ENCODE measurements at places on chromosomes 7 and 10.

DNA sequence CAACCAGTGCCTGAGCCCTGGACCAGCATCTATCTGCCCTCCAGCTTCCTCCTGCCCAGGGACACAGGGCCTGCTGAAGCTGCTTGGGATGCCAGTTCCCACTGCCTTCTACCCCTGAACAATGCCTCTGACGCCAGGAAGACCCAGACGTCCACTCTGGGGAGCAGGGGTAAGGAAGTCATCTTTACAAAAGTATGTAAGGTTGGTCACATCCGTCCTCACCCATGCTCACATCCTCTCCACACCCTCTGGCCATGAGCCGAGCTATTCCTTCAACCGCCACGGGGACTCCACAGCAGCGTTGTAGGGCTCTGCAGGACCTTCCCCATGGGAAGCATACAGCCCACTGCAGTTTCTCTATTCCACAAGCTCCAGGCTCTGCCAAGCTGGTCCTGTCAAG lies 58.5 kb downstream of the CLRN3 start:
- DNase-seq, result no peak

DNA sequence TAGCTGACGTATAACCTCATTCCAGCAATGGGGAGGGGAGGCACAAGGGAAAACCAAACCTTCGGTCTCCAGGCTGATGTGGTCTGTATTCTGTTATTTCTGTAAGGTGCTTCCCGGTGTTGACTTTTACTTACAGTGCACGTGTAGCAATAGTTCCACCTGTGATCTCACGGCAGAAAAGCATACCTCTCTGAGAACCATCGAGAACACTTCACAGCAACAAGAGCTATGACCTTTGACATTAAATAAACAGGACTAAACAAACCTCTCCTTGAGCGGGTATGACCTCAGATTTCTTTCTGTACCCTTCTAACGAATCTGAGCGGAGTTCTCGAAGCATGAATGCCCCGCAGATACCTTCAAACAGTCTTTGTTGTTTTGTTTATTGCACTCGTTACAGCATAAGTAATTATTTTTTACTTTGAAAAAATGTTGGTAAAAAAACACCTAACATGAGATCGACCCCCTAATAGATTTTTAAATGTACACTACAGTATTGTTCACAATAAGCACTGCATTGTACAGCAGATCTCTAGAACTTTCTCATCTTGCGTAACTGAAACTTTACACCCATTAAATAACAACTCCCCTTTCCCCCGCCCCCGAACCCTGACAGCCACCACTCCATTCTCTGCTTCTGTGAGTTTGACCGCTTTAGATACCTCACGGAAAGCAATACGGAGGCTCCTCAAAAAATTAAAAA lies 282.3 kb downstream of the GATA3 start:
- no peak for DNase-seq

DNA sequence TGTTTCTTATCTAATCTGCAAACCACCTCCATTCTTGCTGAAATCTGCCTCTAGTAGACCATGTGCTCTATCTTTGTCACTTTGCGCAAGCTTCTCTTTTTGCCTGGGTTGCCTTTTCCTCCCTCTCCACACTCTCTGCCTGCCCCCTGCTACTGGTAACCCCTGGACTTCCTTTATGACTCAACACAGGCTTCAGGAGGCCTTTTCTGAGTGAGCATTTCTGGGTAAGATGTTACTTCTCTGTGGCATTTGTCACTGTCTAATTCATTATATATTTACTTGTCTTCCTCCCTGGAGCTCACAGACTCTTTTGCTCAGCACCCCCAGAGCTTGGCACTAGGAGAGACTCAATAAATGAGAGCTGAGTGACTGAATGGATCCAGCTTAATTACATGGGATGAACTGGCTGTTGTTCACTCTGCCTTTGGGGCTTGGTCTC lies 8.4 kb downstream of the GOLGA7B start:
- no peak for DNase-seq

DNA sequence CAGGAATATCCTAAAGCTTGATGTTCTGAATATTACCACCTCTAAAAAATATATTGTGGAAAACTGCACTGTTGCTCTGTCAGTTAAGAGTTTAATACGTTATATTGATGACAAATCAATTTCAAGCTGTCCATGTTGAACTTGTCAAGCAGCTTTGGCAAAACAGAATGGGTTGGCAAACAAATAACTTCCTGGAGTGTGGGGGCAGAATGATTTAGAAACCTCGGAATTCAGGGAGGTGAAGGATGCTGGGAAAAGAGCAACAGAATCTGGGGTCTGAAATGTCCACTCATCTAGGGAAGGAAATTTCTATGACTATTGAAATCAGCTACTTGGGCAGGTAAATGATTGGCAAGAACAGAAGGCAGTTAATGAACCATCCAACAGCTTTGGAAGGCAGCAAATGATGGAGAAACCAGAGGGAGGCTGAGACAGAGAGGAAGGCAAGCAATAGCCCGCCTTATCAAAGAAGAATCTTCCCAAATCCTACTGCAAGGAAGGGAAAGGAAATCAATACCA lies 95.1 kb upstream of the PALS2 start:
- DNase-seq, result no peak

GRCh38 chr7:90728568-90728967 lies 132.4 kb downstream of the CDK14 start:
- no peak for DNase-seq

DNA sequence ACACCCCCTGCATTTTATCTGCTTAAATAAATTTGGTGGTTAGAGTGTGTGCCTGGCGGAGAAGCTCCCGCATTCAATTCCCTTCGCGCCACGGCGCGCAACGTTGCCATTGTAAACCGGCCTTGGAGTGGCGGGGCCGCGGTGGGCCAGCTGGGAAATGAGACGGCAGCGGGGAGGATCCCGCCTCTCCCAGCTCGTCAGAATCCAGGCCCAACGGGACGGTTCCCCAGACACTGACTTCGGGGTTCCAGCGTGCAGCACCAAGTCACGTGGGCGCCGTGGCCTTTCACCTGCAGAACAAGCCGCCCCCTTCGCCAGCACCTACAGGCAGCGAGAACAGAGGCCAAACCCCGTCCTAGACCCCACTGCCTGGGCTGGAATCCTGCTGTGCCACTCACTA lies 103.4 kb downstream of the GRID1 start:
- no peak for DNase-seq

DNA sequence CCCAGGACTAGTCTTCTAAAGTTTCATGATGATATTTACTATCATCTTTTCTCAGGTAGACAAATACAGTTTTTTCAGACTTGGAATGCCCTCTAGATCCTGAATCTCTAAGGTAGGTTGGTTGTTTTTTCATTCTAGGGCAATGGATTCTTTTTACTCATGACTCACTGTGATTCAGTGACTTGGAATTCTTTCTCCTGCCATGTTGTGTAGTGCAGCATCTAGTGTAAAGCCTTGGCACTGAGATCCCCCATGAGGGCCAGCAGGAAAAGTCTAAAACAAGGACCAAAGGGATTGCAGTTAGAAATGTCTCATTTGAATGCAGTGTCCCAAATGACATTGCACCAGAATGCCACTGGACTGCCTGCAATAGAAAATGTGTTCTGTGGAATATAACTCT lies 430.4 kb downstream of the NEBL start:
- no peak for DNase-seq

DNA sequence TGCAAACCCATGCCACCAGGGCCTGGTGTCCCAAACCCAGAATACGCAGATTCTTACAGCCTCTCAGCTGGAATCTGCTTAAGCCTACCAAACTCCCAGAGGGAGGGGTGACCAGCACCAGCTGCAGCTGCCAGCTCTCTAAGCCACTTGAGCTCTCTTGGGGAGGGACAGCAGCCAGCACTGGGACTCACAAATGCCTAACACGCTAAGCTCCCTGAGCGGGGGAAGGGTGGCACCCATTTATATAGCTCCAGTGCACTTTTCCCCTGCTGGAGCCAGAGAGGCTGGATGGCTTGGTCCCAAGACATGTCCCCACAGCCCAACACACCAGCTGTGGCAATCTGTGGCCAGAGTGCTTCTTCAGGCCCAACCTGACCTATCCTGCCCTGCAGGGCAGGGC lies 326.8 kb upstream of the NRG3 start:
- no peak for DNase-seq

DNA sequence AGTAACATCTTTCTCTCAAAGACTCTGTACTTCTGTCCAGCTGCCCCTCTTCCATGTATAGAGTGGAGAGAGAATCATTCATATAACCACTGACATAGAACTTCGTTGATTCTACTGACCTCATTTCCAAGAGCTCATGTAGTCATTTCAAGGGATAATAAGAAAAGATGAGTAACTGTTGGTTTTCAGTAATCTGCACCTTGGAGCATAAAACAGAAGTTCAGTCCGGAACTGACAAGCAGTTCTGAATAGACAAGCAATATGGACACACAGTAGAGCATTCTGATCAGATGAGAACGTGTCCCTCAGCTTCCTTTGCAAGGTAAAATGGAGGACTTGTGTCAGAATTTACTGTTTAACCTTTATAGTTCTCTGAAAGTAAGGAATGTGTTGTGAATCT lies 847.1 kb downstream of the REEP3 start:
- DNase-seq, result no peak

- no peak for DNase-seq
Measured at GRCh38 chr10:4790045-4790444, 36.0 kb upstream of the AKR1E2 start.

GRCh38 chr7:36657036-36657660 lies 67.1 kb downstream of the AOAH start:
- no peak for DNase-seq

DNA sequence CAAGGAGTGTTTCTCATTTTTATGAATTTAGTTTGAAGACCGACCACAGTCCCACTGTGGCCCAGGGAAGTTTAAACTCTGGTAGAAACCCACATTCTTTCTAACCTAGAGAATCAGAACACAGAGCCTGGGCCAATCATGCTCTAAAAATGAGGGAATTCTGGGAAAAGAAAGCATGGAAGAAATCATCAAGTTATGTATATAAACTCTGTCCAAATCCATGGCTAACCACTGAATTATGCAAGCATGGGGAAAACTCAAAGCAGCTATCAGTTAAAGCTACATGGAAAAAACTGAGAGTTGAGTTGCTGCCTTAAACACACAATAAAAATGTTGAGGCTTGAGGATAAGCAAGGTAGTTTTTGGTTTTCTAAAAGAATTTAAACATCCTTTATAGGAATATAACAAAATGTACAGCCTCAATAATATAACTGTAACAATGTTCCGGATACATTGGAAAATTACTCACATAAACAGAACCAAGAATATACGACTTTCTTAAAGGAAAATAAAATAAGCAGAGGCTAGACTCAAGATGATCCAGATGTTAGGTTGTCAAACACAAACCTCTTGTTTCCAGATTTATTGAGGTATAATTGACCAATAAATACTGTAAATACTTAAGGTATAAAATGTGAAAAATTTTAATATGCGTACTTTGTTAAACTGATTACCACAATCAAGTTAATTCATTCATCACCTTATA lies 311.2 kb upstream of the GNAI1 start:
- no peak for DNase-seq

DNA sequence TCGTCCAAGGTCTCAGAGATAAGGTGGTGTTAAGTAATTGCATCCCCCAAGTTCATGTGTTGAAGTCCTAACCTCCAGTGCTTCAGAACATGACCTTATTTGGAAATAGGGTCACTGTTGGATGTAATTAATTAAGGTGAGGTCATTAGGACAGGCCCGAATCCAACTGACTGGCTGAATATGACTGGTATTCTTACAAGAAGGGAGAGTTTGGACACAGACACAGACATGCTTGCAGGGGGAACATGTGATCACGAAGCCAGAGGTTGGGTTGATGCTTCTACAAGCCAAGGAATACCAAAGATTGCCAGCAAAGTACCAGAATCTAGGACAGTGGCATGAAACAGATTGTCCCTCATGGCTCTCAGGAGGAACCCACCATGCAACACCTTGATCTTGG lies 173.5 kb upstream of the LYZL2 start:
- no peak for DNase-seq

DNA sequence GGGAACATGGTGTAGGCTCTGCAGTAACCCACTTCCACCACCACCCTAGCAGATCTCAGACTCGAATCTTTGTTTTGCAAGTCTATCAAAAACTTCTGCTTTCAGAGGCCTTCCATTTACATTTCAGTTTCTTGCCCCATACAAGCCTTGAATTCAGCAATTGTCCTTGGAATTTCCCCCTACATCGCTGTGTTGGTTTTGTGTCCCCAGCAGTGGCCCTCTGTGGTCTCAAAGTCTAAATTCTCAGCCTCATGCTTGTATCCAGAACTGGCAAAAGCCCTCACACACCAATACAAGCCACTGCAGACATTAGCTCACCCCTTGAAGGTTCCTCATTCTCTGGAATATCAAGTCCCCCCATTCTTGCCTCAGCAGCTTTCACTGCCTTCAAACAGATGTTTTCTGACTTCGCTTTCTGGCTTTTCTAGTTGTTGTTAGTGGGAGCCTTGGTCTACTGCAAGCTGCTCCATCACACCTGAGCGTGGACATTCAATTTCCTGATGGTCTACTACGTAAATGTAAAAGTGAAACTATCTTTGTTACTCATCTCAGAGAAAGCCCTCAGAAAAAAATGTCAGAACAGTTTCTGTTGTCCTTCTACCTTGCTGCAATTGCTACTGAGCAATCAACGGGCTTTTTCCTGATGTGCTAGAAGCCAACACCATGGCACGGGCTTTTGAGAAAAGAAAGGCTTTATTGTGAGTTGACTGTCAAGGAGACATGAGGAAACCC lies 1.8 kb upstream of the NUB1 start:
- DNase-seq, result no peak

DNA sequence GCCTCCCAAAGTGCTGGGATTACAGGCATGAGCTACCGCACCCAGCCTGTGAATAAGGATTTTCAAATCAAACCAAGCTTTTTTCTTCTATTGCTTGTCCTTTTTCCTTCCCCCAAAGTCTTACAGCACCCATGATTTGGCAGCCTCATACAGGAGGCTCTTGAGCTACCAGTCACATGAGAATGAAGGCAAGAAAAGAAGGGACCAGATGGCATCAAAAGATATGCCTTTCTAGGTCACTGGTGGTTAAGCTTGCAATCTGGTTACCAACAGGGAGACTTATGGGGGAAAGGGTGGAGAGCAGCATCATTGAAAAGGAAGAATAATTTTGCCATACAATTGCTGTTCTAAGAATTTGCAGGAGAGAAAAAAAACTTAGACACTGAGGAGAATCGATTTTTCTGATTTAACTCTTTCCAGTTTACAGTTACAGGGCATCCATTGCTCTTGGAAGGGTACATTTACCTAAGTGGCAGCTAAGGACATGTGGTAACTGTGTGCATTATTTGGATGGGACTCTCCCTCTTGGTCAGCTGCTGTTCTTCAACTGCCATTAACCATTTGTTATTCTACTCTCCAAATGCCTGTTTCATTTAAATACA lies 29.5 kb downstream of the SMNDC1 start:
- no peak for DNase-seq

DNA sequence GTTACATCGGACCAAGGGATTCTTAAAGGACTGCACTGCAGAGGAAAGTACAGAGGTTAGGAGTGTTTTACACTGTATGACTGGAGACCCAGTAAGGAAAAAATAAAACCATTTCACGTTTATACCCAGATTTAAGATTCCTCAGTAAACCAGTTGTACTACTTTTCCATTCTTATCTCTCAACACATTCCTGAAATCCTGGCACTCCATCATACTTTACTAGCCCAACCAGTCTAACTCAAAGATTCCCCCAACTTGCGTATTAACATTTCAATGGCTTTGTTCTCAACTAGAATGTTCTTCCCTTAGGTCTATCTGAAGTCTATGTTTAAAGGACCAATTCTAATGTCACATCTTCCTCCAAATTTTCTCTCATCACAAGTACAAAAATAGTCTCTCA lies 8.0 kb downstream of the CCDC186 start:
- no peak for DNase-seq

- DNase-seq, result no peak
Measured at GRCh38 chr7:69674701-69675182, 76.5 kb downstream of the AUTS2 start.

GRCh38 chr10:22733992-22734391 lies 19.6 kb upstream of the PIP4K2A start:
- no peak for DNase-seq

Data from NCI-H1105 (cell line).